Effector CD4-positive, alpha-beta T cell (primary cell): ENCODE measurements at places on chromosomes 6 and 20.

- no peak for DNase-seq
Measured at GRCh38 chr6:41970436-41970846, 28.8 kb upstream of the CCND3 start.

DNA sequence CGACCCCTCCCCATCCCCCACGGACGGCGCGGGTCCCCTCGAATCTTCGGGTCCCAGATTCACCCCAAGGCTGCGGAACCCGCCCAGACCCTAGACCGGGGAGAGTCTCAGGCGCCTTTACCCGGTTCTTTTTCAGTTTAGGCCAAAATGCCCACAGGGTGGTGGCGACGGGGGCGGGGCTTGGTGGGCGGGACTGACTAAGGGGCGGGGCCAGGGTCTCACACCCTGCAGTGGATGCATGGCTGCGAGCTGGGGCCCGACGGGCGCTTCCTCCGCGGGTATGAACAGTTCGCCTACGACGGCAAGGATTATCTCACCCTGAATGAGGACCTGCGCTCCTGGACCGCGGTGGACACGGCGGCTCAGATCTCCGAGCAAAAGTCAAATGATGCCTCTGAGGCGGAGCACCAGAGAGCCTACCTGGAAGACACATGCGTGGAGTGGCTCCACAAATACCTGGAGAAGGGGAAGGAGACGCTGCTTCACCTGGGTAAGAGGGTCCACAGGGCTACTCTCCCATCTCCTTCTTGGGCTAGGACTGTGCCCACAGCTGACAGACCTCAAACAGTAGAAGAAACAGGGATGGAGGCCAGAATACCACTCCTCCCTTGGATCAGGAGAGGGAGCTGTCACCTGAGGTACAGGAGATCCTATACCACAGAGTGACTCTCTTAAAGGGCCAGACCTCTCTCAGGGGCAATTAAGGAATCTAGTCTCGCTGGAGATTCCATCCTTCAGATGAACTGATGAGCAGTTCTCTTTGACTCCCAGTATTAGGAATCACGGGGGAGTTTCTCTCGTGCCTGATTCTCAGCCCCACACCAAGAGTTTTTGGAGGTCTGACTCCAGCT is 942 bp downstream of the HLA-E start:
- DNase-seq, result peak; percentile 75

DNA sequence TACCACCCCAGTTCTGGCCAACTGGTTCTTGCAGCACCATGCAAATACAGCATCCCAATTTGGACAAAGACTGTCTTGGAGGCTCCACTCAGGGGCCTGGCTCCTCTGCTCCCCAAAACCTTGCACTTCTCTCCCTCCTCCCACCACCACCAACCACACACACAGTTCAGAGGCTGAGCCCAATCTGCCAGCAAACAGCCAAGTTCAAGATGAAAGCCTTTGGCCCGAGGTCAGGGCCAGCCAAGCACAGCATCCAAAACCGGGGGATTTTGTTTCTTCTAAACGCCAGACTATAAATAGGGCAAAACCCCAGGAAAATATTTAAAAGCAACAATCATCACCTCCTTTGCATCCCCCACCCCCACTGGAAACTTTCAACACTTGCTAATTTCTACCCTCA is 5.7 kb downstream of the KCNK5 start:
- DNase-seq, result no peak

- DNase-seq, result no peak
Measured at GRCh38 chr6:92810913-92811312, 608.4 kb downstream of the EPHA7 start.

DNA sequence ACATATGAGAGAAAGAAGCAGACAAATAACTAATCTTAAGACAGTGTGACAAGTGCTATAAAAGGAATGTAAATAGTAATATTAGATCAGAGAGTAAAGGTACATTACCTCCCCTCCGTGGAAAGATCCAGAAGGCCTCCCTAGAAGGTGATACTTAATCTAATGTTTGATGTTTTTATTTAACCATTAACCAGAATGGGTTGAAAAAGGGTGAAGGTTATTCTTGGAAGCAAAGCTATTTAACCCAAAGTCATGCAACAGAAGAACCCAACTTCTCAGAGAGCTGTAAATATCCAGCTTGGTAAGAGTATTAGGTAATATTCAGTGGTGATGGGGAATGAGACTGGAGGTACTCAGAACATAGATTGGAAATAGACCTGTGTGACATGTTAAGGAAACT is 68.0 kb upstream of the HIVEP1 start:
- DNase-seq, result no peak

- DNase-seq, result no peak
Measured at GRCh38 chr6:46963626-46964025, 41.9 kb upstream of the ADGRF5 start.

DNA sequence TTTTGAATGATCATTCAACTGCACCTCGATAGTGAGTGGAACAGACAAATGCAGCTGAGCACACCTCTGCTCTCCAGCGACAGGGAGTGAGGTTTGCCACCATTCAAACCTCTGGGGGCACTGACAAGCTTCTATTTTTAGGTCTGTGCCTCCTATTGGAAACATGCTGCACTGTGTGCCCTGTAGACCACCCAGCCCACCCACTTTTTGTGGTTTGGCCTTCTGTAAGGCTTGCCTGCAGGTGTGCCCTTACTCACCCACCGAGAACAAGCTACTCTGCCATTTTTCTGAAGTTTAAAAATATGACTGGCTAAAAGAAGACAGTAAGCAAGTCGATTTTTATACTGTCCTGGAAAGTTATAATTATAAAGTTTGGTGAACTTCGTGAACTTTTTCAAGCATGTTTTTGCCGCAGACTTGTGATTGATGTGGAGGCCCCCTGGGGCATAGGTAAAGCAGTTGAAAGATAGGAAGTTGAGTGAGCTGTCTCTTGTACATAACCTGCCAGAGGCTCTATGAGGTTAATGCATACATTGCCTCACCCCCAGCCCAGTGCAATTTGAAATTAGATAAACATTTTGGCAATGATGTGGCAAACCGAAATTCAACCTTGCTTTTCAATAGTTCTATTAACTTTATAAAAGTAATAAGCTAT is 53.8 kb downstream of the ADGRG6 start:
- DNase-seq, result no peak

DNA sequence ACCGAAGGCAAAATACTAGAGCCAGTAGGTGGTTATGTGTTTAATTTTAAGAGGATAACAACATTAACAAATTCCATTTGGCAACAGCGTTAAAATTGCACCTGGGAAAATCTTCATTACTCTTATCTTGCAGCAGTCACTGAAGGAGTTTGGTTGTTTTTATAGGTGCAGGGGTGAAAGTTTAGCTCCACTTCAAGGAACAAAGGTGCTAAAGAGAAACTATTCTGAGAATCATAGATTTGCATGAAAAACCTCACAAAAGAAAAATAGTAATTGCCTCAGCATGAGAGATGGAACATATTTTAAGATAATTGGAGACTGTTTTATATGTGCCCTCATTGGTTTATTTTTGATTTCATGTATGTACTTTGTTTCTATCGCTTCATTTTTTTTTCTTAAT is 444.4 kb downstream of the UTRN start:
- no peak for DNase-seq

GRCh38 chr6:52087498-52087999 is at the start of gene PKHD1:
PKHD1 (minus strand) TSS chr6:52087613; CDS start chr6:52084933, 2,680 bp downstream.
- DNase-seq, result no peak

- DNase-seq, result no peak
Measured at GRCh38 chr6:104409913-104410312, 449.8 kb downstream of the HACE1 start.

- DNase-seq, result no peak
Measured at GRCh38 chr20:3857405-3857804, 10.8 kb downstream of the MAVS start.

GRCh38 chr20:21151791-21152190 is 25.9 kb downstream of the KIZ start:
- no peak for DNase-seq

DNA sequence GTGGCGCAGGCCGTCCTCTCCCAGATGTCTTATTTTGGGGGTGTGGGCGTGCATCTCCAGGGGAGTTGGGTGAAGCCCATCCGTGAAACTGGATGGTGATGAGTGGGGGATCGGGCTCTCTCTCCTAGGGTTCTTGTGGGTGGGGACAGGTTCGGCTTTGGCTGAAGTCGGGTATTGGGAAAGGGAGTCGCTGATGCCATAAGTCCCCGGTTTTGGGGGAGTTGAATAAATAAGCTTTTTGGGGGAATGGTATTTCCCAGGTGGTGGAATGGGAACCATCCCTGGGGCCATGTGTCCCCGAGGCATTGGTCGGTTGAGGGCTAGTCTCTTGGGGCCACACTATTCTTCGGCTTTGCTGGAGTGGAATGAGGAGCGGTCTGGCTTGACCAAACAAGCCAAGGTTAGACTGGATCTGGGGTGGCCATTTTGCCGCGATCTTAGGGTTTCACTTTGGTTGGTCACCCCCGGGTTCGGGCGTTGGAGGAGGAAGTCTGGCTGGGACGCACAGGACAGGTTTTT is 481 bp downstream of the ZNF133 start:
- no peak for DNase-seq

GRCh38 chr20:53738039-53738944 is 144.7 kb upstream of the ZNF217 start:
- DNase-seq, result no peak

DNA sequence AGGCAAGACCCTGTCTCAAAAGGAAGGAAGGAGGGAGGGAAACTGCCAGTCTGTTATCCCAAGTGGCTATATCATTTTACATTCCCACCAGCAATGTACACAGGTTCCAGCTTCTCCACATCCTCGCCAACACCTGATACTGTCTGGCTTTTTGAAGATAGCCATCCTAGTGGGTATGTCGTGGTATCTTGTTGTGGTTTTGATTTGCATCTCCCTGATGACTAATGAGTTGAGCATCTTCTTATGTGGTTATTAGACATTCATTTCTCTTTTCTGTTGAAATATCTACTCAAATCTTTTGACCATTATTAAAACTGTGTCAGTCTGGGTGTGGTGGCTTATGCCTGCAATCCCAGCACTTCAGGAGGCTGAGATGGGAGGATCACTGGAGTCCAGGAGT is 47.9 kb upstream of the ARID1B start:
- DNase-seq, result no peak
